ENCODE measurements at places on chromosomes 4 and X.

DNA sequence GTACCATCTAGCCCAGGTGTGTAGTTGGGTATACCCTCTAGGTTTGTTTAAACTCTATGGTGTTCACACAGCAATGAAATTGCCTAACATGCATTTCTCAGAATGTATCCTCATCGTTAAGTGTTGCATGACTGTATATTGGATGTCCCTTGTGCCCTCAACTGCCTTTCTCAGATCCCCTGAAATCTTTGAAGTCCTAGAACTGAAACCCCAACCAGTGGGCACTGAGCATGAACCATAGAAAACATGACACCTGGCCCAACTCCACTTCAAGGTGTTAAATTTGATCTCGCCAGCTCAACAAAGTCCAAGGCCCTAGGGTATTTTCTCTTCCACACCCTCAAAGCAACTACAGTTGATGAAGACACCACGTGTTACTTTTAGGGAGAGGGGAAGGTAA, 35.6 kb downstream of the GPR143 start:
- no peak for DNase-seq

DNA sequence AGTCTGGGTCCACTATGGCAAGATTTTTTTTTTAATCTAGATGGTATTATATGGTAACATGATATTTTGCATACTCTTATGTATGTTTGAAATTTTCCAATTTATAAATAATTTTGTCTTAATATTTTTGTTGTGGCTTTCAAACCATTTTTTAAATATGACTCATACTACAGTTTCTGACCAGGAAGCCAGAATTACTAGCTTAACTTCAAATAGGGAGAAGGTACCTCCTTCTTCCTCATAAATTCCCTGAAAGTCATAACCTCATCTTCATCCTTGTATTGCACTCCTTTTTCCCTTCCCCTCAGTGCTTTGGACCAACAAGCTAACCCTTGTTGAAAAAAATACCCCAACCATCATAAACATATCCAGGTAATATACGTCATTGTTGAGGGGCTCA, 21.6 kb downstream of the ARAP2 start:
- no peak for DNase-seq

DNA sequence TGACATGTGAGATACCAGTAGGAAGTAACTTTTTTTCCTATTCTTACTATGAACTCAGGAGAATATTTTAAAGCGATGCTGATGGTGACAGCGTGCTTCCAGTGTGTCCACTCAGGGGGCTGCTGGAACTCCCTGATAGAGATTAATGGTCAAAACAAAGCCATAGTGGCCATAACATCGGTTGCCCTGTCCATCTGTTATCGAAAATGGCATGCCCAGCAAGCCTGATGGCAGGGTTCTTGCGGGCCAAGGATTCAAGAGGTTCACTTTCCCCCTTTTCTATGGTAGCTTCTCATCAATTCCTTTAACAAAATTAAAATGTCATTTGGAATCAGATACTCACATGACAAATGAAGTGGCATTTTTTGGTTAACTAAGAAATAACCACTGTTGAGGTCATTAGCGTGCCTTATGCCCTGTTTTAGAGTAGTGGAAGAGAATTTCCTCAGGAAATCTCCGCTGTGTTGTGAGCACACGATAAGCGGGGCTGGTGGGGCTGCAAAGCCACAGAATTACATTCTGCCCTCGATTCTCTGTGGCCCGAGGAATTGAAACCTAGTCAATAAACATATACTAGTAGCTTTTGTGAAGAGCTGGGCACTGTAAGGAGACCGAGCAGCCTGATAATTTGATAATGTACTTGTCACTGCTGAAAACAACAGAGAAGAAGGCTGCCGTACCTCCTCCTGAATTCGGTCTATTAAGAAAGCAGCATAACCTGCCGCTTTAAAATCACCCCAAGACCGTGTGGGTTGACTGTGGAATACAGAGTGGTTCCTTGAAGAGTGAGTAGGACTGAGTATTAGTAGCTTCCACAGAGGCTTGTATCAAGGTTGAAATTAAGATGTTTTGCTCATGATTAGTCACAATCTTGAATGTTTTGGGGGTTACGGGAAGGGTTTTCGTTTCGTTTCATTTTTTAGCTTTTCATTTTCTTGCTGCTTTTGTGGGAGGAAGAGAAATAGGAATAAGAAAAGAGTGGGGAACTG, 46.7 kb downstream of the PTCHD1 start:
- DNase-seq = no peak

GRCh38 chr4:155946486-155946885, 7.2 kb downstream of the CTSO start:
- DNase-seq = no peak

- no peak for DNase-seq
Measured at GRCh38 chr4:98997166-98997565, 1.6 kb downstream of the METAP1 start.

DNA sequence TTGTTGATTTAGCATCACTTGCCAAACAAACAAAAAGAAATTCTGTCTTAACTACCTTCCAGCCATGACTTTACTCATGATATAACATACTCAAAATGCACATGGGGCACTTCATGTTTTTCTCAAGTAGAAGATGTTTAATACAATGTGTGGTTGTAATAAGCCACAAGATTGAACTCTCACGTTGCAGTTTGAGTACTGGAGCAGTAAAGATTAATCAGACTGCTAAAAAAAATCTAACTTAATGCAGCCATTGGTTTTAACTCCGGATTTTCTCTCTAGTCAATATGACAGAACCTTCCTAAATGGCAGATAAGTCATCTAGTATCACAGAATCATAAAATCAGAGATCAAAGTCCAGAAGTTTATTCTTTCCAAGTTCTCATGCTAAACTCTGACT, 117.9 kb downstream of the SH3KBP1 start:
- no peak for DNase-seq

DNA sequence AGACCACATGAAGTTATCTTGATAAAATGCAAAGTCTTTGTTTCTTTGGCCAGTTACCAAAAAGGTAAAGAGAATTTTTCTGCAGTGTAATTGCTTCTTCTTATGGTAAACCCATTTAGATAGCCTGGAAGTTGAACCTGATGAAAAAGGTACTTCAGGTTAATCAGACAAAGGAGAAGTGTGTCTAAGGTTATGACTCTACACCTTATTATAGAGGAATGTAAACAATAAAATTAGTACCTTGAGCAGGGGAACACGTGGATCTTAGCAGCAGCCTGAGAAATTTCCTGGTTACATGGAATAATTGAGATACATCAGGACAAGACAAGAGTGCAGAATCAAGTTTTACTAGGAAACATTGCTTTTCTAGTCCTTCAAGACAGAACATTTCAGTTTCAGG, 70.8 kb downstream of the RAP1GDS1 start:
- no peak for DNase-seq
